ENCODE measurements at places on chromosomes 5 and 9.

GRCh38 chr5:159547466-159548195 lies 217.3 kb upstream of the IL12B start:
- DNase-seq: no peak

DNA sequence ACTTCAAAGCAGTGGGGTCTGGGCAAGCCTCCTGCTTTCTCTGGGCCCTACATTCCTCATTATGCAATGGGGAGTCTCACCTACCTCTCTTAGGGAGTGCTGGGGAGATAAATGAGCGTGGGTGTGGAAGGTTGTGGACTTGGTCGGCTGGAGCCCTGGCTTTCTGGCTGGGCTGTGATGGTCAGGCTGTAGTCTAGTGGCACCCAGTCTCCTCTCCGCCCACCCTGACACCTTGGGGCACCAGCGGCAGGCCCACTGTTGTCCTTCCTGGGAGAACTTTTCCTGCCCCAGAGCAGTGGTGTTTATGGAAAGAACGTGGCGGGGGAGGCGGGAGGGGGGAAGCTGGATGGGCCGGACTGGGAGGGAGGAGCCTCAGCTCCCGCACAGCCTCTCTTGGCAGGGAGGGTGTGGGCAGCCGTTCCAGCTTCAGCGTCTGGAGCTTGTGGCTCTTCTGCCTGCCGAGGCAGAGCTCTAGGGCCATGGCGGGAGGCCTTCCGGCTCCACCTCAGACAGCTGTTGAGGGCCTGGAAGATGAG lies 4.1 kb downstream of the PTGS1 start:
- no peak for DNase-seq

DNA sequence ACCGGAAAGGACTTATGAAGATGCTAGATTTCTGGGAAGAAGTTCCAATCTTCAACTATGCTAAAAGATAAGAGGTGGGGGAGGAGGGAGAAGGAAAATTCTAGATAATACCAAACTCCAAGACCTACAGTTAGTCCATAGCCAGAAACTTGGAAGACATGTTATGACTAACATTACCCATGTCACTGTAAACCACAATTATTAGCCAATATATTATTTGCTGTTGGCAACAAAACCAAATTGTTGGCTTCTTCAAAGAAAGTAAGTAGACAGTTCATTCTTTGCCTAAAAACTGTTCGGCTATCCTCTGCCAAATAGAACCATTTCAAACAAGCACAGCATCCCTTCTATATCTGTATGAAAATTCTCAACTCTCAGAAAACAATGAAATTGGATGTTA lies 25.1 kb downstream of the PRLR start:
- DNase-seq: no peak

DNA sequence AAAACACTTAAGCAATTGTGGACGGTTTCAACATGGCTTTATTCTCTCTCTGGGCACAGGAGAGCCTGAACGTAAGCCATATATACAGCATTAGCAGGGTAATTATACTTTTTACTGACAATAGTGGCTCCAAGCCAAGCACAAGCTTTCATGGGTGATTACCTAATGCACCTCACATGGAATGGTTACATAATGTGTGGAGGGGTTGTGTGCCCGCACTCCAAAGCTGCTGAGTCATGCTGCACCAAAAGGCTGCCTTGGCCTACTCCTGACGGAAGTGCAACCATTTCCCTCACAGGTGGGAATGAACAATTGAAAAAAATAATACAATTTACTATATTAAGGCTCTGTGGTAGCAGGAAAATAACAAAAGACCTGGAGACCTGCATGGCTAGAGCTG lies 86.5 kb upstream of the ATP10B start:
- no peak for DNase-seq

DNA sequence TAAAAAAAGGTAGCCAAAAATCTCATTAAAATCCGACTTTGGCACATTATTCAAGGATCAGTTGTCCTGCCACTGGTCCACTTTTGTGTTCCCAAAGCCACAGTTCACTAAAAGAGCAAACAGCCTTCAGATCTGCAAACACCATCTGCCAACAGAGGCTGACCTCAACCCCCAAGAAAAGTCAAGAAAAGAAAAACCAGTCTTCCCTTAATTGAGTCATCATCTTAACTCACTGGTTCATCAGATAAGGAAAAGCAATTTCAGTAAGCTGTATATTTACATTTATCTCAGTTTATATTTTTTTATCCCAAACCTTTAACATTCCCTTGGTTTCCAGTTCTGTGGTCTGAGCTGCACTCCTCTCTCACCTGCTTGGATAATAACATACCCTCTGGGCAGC lies 21.2 kb downstream of the RASEF start:
- no peak for DNase-seq

Data from brain pericyte (primary cell).